ENCODE measurements at places on chromosomes 11 and 22. TPM values are rescaled to one million over a fixed set of nuclear protein-coding genes. Genes with fewer than 3 reads are reported as not detected.
A peak's percentile ranks its signal among the peaks of the same experiment; 100 is the strongest.

OR5B21 gene
- total RNA-seq = not detected

SGSM1 gene
- total RNA-seq = 4.2 TPM

SYCE3 gene
- not detected for total RNA-seq

DNA sequence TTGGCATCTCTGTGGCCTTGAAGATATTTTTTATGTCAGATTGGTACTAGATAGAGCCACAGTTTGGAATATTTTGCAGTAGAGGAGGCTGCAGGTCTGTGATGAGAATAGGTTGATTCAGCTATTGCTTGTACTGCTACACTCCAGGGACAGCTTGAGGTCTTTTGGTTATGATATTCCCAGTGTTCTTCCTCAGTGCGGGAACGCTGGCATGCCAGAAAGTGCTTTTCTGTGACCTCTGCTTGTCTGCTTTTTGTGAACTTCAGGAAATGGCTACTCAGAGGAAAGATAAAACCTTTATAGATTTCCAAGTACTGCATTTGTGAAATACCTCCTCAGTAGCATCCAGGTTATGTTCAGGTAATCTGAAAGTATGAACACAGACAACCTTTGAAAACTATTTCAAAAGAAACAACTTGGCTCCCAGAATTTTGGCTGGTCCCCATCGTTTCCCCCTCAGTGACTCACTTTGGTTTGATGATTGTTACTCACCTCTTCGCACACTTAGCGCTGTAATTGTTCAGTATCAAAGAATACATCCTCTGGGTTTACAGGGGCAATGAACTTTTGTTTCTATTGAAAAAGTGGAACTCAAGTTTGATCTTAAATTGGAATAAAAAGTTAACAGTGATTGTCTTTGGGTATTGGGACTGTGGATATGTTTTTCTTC lies 191.4 kb downstream of the HIPK3 start:
- no peak for DNase-seq

- no peak for DNase-seq
Observed at GRCh38 chr22:50303848-50304527, 3.5 kb downstream of the PLXNB2 start.

DNA sequence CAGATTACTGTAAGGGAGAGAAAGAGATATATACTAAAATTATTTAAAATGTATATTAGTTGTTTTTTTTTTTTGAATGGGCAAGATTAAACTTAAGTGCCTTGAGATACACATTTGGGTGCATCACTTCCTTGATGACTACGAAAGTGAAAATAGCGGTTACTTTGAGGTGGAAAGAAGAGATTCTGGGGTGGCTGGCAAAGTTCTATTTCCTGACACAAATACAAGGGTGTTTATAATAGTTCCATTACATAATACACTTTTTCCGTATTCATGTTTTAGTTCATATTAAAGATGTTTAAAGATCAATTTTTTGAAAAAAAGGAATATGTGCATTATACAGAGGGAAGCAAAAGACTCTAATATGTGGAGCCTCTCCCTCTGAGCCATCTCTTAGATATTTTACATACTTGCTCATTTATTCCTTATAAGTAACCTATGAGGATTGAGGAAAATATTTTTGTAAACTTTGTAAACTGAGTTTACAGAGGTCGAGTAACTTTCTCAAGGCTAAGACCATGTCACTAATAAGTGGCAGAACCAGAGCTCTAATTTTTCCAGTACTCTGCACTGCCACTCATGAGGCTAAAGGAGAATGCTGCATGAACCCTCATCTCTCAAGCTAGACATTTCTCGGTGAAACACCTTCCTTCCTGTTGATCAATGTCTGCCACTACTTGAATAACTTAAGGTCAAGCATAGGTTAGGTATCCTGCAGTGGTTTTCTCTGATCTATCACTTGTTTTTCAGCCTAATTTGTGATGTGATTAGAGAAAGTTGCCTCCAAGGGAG lies 58.6 kb downstream of the DDIAS start:
- DNase-seq = no peak

- no peak for DNase-seq
Observed at GRCh38 chr11:47156333-47156732, 20.3 kb downstream of the ARFGAP2 start.

DNA sequence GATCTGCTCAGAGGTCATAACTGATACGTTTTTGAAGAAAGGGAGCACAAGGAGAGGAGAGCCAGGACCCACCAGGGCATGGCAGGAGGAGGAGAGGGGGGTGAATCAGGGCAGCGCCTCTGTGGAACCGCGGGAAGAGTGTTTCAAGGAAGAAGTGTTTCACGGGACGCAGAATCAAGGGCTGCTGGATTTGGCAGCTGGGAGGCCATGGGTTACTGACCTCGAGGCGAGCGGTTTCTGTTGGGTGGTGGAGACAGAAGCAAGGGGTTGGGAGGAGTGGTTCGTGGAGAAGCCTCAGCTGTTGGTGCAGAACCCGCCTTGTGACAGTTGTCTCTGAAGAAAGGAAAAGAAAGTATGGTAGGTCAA lies 13.1 kb downstream of the VPS26B start:
- no peak for DNase-seq

DNA sequence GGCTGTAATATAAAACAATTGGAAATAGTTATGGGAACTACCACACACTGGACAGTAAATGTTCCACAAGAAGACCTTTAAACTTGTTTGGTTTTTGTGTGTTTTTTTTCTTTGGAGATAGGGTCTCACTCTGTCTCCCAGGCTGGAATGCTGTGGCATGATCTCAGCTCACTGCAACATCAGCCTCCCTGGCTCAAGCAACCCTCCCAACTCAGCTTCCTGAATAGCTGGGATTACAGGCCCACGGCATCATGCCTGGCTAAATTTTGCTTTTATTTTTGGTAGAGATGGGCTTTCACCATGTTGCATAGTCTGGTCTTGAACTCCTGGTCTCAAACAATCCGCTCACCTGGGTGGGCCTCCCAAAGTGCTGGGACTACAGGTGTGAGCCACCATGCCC lies 121.0 kb downstream of the MPPED2 start:
- DNase-seq = no peak

DNA sequence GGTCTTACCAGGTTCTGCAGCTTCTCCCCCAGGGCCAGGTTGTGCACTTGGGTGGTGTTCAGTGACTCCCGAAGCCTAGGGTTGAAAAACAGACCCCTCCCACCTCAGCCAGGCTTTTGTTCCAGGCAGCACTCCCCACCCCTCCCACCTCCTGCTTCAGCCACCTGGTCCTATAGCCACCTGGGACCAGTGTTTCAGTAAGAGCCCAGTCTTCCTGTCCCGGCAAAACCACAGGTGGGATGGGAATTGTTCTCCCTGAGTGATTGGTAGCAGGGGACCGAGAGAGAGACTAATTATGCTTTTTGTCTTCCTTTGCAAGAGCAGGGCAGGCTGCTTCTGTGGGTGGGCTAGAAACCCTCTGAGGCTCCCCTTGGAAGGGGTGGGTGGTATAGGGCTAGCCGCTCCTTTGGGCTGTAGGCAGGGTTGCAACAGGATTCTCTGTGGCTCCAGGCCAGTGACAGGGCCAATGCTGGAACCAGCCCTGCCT lies 8.5 kb upstream of the NAALADL1 start:
- DNase-seq = no peak

GRCh38 chr11:27263046-27263445 lies 100.0 kb downstream of the CCDC34 start:
- no peak for DNase-seq

DNA sequence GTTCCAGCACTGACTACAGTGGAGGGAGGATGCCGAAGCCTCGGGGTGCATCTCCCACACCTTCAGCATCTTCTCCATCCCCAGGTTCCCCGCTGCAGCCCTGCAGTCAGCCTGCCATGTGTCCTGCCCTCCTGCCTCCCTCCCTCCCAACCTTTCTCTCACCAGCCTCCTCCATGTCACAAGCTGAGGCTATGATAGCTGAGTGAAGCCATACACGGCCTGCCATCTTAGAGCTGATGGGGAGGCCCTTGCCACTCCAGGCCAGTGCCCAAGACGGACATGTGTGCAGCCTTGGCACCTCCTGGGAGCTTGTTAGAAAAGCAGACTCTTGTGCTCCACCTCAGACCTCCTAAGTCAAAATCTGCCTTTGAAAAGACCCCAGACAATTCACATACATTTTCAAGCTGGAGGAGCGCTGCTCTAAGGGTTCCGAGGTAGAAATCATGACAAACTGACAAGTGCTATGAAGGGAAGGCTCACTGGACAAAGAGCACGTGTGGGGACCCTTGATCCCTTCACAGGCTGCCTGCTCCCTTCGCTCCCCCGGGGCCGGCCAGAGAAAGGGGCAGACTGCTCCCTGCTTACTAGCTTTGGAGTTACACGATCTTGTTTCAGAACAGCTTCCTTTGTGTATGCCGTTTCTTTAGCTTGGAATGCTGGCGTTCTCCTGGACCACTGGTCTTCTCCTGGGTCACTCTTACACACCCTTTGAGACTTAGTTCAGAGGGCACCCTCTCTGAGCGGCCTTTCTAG lies 123.9 kb downstream of the ST3GAL4 start:
- DNase-seq = no peak

- DNase-seq = no peak
Observed at GRCh38 chr11:10476342-10476741, 21.3 kb downstream of the AMPD3 start.

DNA sequence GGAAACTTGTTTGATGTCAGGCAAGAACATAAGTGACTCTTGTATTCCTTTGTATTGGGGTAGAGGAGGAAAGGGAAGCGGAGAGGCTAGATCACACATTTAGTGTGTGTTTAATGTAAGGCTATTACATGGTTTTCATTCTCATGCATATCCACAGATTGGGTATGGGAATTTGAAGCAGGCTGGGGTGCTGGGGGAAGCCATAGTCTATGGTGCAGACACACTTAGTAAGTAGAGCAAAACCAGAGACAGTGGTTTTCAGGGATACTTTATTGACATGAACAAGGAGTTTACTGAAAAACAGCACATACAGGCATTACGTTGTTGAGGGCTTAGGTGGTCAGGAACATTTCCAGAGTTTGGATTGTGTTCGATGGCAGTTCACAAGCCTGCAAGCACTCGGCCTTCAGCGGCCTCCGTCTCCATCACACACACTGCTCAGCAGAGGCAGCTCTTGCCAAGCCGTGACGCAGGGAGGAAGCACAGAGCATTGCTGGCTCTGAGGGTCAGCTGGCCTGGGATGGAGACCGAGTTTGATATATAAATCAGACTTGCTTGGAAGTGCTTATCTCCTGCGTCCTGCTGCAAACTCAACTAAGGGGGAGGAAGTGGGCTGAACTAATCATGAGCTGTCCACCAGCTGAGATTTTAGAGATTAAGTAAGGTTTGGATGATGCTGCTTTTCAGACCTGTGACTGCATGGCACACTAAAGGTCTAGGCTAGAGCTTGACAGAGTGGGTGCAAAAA lies 25.3 kb downstream of the SCN3B start:
- DNase-seq = no peak

- DNase-seq = no peak
Observed at GRCh38 chr11:45852712-45853101, 5.4 kb downstream of the CRY2 start.

DNA sequence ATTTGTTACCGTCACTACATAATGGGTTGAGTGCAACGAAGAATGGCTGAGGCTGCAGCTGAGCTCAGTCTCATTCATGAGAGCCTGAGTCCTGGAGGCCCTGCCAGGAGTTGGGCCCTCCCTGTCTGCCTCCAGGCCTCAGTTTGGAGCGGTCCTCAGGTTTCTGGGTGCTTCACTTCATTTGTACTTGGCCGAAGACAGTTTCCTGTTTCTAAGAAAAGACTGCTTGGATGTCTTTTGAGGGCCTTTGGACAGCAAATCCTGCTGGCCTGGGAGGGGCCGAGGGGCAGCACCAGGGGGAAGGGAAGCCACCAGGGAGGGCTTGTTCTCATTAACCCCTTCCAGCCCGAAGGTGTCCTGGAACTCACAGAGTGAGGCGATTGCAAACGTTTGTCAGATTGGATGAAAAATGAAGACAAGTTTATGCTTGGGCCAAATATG lies 163.1 kb downstream of the ETS1 start:
- peak; percentile 77 for DNase-seq

DNA sequence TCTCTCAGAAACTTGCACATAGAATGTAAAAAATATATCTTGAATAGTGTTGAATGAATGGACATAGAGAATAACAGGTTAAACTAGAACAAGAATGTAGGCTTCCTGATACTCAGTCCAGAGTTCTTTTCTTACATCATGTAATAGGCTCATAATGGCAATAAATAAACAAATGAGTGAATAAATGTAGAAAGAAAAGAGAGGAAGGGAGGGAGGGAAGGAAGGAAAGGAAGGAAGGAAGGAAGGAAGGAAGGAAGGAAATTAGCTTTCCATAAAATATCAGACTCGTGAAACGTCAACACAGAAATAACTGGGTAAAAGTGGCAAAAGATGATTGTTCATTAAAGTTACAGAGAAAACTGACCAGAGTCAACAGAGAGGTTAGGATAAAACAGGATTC lies 2001.0 kb downstream of the LRRC4C start:
- DNase-seq = no peak

GRCh38 chr11:116461789-116462188 lies 311.0 kb downstream of the BUD13 start:
- no peak for DNase-seq
